ENCODE measurements at places on chromosomes 11 and 22.

DNA sequence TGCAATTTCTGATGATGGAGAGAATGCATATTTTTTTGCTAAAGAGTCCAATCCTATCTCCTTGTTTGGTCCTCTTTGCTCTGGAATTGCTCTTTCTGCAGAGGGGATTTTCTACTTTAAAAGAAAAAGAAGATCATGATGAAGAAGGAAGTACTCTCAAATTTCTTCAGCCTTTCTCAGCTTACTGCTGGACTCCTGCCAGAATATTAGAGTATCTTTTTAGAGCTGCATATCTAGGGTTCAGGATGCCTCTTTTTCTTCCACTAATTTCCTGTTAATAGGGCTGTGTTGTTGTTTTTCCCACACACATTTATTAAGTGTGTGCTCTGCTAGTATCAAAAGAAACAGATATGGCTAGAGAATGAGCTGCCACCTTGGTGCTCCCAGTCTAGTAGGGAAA is 18.2 kb downstream of the UBASH3B start:
- no peak for DNase-seq

GRCh38 chr11:124839128-124839971 is 25.9 kb upstream of the ROBO3 start:
- DNase-seq, result peak; percentile 15

DNA sequence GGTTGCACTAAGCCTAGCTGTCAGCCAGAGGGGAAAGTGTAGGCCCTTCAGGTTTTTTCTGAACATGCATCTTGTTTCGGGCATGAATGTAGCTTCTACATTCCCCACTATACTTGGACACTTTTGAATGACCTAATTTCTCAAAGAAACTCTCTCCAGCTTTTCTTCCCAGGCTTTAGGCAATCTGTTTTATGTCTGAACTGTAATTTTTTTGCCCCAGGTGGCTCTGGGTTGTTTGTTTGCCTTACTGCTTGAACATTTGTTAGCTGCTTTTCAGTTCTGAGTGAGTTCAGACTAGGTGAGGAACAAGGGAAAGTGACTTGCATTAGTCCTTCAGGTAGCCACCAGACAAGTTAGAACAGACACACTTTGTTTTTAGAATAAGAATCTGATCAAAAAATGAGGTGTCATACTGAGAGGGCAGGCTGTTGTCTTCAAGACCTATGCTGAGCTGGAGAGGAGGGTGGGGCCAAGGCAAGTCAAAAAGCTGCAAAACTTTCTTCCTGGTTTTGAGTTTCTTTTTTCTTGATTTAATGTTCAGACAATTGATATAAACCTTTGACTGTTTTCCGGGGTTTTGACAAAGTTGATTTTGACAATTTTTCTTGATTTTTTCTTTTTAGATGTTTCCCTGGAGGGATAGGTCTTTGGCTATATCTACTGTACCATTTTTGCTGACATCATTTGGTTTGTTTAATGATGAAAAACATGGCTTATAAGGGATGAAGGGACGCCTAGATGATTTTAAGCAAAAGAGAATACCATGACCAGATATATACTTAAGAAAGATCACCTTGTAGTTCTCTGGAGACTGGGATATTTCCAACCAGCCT is 182.8 kb downstream of the WNT11 start:
- DNase-seq, result no peak

DNA sequence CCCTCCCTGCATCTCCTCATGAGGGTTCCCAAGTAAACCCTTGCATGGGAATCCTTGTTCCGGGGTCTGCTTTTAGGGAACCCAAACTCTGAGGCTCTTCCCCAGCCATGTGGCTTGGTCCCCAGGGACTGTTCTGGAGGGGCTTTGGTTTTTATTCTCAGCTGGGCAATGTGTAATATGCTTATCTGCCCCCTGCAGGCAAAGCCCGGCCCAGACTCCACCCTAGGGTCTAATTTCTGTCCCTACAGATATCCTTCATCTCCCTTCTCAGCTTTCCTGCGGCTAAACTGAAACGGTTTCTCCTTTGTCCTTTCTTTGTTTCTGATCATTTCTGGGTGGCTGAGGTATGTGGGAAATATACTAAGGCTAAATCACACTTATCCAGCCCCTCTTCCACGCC is 37.1 kb downstream of the TST start:
- no peak for DNase-seq

DNA sequence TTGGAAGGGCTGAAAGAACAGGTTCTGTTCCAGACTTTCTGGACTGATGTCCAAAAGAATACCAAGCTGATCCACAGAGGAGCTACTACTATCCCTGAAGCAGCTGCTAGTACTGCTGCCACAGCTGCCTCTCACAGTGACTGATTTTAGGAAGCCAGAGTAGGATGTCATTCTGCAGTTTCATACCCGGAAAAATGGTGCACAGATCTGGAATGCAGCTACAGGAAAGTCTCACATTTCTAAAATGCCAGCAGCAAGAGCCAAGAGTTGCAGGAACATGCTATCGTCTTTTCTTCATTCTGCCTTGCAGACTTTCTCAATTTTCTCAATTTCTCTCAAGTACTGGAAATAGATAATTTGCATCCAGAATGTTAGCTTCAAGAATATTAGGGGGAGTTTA is 19.4 kb upstream of the CCDC179 start:
- no peak for DNase-seq

DNA sequence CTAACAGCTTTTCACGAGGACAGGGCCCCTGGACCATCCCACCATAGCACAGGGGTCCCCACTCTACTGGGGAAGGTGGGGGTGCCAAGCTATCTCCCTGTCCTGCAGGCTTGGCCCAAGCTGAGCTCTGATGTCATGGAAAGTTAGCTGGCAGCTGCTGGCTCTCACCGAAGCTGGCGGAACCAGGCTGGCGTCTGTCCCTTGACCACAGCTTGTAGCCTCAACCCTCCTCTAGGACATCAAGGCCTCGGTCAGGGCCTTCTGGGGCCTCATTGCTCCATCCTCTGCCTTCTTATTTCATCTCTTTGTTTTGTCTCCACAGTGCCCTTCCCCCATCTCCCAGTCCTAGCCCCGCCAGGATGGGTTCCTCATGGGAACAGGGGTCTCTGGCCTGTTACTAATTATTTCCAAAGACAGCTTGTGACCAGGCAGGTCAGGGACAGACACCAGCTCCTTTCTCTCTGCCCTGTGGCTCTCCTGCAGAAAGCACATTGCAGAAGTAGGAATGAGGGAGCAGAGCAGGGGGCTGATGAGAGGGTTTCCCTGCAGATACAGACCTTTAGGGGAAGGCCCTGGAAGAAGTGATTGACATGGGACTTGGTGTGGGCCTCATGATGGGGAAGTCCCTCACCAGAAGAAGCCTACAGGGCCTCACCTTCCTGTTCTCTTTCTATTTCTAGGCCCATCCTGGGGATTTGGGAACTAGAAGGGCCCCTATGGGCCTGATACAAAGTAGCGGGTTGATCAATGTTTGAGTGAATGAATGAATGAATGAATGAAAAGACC is 97.5 kb upstream of the ALX4 start:
- no peak for DNase-seq
